ENCODE measurements at places on chromosomes 16 and 17.

DNA sequence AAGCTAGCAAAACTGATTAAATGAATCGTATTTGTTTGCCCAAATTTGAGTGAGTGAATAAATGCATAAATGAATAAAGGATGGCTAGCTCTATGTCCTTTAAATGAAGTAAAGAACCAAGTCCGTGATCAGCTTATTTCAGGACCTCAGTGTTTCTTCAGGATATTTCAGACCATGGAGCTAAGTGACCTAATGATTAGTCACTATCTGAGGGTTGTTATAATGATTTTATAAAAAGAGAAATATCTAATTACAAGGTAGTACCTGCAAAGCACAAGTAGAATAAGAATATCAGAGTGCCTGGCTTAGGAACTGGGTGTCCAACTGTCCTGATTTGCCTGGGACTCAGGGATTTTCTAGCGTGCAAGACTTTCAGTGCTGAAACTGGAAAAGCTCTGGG lies 12.5 kb downstream of the KCNJ2 start:
- DNase-seq = no peak

GRCh38 chr16:65745201-65745708 lies 621.2 kb upstream of the CDH5 start:
- DNase-seq = no peak

DNA sequence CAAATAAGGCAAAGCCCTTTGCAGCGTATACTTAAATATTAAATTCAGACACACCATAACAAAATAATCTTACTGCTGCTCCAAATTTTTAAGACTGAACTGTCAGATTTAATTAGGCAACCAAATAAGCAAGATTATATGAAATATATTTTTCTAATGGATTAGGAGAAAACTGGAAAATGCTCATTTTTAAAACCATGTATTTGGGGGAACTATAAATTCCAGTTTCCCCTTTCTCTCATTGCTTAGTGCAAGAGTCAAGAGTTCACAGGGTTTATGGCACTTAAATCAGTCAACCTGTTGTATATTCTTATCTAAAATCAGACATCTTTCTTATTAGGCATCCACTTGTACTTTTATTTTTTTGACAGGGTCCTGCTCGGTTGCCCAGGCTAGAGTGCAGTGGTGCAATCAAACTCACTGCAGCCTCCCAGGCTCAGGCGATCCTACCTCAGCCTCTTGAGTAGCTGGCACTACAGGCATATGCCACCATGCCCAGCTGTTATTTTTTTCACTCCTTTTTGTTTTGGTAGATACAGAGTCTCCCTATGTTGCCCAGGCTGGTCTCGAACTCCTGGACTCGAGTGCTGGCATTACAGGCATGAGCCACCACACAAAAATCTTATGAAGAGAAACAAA lies 2.1 kb upstream of the KANSL1 start:
- DNase-seq = no peak

- no peak for DNase-seq
Measured at GRCh38 chr16:51649631-51650030, 498.6 kb upstream of the SALL1 start.

GRCh38 chr16:45454-45853 lies 8.0 kb downstream of the POLR3K start:
- DNase-seq = no peak

- DNase-seq = no peak
Measured at GRCh38 chr17:38672788-38673706, 1.7 kb downstream of the EPOP start.

DNA sequence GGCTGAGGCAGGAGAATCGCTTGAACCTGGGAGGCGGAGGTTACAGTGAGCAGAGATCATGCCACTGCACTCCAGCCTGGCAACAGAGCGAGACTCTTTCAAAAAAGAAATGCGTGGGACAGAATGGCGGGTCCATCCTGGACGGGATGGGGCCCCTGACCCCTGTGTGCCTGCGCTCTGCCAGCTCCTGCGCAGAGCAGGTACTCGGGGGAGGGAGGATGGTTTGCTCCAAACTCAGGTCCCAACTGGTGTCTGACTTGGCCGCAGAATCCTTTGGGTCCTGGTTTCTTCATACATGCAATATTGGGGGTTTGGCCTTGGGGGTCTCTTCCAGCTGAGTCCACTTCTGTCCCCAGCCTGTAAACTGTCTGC lies 10.4 kb downstream of the CHMP6 start:
- no peak for DNase-seq

DNA sequence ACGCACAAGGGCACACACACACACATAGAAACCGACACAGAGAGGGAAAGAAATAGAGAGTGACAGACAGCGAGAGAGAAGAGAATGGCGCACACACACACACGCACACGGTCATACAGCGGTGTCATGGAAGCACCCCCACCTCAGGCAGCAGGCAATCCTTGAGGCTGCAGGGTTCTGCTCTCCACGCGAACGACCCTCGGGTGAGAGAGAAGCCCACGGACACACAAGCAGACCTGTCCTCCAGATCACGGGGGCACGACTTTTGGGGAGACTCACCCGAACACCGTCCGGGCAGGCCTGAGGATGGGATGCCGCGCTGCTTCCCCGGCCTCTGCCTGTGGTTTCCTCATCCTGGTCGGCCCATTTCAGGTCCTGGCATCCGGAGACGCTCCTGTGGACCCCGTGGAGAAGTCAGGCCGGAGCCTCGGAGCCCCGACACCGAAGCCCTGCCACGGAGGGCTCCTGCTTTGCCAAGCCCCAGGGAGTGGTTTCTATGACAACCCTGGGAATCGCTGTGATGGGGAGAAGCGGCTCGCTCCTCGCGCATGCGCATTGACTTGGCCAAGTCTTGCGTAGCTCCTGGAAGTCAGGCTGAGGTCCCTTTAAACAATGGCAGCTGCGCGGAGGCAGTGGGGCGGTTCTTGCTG lies 118.2 kb upstream of the KCNJ18 start:
- DNase-seq = no peak

- DNase-seq = no peak
Measured at GRCh38 chr17:66076546-66077190, 115.3 kb downstream of the CEP112 start.

- no peak for DNase-seq
Measured at GRCh38 chr16:83928341-83929055, 24.5 kb upstream of the OSGIN1 start.

GRCh38 chr16:56506941-56507340 lies 12.9 kb downstream of the BBS2 start:
- no peak for DNase-seq

DNA sequence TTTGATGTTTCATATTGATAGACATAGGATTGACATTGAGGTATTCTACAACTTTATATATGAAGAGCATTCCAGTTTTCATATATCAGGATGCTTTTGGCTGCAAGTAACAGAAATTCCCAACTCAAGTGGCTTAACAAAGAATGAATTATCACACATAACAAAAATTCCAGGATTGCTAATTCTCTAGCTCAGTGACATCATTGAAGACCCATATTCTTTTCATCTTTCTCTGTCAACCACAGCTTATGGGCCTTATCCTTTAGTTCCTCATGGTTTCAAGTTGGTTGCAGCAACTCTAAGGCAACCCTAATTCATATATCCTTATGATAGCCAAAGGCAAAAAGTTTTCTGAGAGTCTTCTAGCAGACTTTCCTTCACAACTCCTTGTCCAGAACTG lies 91.5 kb upstream of the HAS3 start:
- DNase-seq = no peak

DNA sequence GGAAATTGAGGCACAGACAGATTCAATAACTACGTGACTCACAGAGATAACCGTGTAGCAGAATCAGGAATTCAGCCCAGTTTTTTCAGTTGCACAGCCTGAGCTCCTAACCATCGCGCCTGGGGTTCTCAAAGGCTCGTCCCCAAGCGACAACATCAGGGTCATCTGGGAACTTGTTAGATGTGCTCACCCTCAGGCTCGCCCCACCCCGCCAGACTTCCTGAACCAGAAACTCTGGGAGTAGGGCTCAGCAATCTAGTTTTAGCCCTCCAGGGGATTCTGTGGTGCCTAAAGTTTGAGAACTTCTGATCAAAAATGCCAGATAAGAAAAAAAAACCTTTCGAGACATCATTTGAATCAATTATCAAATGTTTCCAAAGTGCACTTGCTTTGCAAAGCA lies 559.8 kb downstream of the WWOX start:
- no peak for DNase-seq

GRCh38 chr17:41750862-41751261 lies 16.4 kb upstream of the HAP1 start:
- DNase-seq = no peak

- peak; percentile 37 for DNase-seq
Measured at GRCh38 chr17:3964203-3965117, at the start of gene ATP2A3. Gene ATP2A3, minus strand, starts transcription at chr17:3964437. Its CDS starts 146 bp downstream, at chr17:3964291.

DNA sequence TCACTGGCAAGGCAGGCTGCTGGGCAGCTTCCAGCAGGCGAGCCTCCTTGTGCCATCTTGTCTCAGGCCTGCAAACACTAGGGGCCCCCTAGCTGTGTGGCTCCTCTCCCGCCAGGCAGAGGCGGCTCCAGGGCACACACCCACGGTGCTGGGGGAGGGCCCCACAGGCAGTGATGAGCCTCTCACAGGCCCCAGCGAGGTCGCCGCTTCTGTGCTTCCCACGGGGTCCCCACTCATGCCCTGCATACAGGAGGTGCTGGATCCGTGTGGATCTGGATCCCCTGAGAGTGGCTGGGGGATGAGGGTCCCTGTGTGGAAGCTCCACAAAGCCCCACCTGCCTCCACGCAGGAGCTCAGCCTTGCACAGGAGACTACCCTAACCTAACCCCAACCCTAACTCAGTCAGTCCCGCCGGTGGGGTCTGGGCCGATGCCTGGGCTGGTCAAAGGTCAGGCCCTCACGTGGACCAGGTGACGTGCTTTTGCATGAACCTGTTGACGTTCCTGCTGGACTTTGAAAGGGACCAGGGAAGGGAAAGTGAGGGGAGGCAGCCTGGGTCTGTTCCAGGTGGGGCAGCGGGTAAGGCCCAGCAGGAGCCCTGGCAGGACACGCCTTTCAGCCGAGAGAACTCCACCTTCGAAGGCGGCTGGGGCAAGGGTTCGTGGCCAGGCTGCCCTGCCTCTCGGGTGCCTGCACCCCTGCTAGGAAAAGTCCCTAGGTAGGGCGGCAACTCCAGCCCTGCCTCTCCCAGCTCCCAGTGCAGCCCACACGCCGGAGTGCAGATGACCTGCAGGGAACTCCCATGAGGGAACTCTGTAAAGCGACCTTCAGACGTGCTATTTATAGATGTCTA lies 5.2 kb downstream of the SECTM1 start:
- DNase-seq = no peak

GRCh38 chr17:56679115-56679776 lies 85.7 kb downstream of the NOG start:
- DNase-seq = no peak

DNA sequence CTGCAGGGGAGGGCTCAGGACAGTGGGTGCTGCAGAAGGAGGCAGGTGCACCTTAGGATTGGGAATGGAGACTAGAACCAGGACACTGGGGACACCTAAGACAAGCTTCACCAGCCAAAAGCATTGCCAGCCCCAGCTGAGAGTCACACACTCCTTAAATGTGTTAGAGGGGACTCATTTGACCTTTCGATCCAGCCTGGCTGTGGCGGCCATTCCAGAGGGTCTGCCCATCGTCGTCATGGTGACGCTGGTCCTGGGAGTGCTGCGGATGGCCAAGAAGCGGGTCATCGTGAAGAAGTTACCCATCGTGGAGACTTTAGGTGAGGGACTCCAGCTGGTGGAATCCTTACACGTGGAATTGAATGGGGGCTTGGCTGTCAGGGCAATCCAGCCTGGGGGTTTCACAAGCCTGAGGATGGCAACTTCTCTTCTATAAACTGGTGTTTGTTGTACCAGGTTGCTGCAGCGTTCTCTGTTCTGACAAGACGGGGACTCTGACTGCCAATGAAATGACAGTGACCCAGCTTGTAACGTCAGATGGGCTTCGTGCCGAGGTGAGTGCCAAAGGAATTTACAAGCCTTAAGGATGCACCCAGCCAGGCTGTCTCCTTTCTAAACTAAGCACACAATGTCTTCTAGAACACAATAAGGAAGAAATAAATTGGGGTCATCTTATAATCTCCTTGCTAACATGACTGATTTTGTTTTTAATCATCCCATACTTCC lies 65.3 kb downstream of the MEAK7 start:
- DNase-seq = no peak

- DNase-seq = no peak
Measured at GRCh38 chr16:66525396-66526180, 24.3 kb downstream of the TK2 start.

GRCh38 chr17:77353684-77354419 lies 213.1 kb downstream of the SEC14L1 start:
- DNase-seq = no peak

- no peak for DNase-seq
Measured at GRCh38 chr16:70740914-70741782, 55.3 kb upstream of the MTSS2 start.

DNA sequence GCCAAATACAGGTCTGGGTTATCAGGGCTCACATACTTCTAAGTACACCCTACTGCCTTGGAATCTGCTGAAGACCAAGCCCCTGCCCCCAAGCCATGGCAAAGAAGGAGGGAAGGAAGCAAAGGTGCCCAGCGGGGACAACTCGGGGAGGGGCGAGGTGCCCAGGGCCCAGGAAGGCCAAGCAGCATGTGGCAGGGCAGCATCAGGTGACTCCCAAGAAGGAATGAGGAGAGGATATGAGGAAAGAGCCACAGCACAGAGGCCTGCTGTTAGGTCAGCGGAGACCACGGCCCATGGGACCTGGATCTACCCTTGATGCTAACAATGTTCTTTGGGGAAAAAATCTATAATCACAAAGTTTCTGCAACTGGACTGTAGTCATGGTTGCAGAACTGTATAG lies 142.6 kb upstream of the CRHR1 start:
- no peak for DNase-seq

- DNase-seq = no peak
Measured at GRCh38 chr16:57514791-57515600, 21.4 kb downstream of the CCDC102A start.

- DNase-seq = no peak
Measured at GRCh38 chr16:4729876-4730275, 4.2 kb downstream of the ANKS3 start.

- no peak for DNase-seq
Measured at GRCh38 chr17:57475796-57476195, 219.5 kb downstream of the MSI2 start.

DNA sequence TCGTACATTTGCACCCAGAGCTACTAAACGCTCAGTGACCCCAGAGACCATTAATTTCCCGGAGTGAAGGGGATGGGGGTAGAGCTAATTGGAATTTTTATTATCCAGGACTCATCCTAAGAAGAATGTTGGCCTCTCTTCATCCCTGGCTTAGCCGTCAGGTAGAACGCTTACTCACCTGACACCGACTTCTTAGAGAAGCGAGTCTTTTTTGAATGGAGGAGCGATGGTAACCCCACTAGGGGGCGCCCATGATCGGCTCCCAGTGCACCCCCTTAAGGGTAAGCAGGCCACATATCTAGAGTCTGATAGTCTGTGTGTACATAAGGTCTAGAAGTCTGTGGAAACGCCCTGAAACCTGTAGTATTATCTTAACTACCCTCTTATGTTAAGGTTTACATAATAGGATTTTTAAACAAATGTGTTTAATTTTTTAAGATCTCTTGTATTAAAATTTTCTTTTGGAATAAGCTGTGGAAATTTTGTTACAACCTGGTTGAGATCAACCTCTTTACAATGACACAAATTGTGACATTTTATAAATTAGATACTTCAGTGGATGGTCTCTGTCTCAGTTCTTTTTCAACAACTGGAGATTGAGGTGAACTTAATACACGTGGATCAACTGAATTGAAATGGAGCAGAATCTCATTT lies 229.8 kb downstream of the CPPED1 start:
- DNase-seq = peak; percentile 48
